ENCODE measurements at places on chromosomes 1 and 21.

DNA sequence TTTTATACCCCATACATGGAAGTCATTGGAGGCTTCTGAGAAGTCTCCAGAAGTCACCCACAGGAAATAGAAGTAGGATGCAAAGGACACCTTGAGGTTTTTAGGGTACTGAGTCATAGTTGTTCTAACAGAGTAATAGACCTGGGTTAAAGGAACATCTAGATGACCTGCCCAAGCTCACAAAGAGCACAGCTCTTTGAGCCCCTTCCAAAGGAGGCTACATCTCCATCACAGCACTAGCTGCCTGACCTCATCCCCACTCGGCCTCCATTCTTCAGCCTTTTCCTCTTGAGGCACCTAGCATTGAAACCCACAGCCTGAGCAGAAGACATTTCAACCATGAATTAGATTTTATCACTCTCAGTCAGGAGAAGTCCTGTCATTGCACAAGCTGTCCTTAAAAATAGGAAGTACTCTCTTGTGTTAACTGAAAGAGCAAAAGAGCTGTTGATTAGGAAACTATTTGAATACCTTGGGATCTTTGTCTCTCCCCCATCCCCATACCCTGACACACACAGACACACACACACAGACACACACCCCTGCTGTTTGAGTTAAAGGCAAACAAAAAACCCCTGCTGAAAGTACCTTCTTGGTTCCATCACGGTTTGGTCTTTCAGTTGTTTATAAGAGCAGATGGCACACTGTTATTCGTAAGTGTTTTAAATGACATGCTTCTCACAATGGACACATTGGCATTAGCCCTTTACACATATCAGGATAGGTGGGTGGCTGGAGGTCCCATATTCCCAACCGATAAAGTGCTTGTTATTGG lies 22.2 kb downstream of the MKNK1 start:
- H3K4me3 ChIP-seq: no peak overlapping the region
- no peak overlapping the region for H3K27ac ChIP-seq
- H3K27me3 ChIP-seq: no peaks in the 10 kb centered on the region
- peaks cover 80% of the 10 kb centered on the region for H3K36me3 ChIP-seq
- H3K4me1 ChIP-seq: no peaks in the 10 kb centered on the region

DNA sequence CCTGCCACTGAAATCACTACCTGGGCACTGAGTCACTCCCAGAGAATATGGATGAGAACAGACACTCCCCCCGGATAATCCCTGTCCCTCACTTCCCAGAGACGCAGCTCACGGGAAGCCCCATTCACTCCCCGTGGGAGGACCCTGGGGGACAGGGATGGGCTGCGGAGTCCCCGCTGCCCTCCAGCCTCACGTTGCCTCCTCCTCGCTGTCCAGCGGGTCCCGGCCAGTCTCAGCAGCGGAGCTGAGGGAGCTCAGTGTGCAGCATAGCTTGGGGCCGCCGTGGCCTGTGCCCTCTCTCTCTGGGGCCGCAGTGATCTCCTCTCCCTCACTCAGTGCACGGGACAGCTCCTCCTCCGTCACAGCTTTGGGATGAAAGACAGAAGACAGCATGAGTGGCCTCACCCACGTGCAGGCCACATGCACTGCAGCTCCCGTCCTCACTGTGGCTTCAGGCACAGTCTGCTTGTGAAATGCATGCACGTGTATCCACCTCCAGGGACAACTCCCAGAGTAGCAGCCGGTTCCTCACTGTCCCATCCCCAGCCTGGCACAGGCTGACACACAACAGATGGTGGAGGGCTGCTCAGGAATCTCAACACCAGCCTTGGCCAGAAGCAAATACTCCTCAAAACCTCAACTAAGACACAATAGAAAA lies 7.4 kb downstream of the CFAP410 start:
- no peak overlapping the region for H3K27ac ChIP-seq
- H3K36me3 ChIP-seq: peaks cover 40% of the 10 kb centered on the region
- H3K4me1 ChIP-seq: no peaks in the 10 kb centered on the region
- no peaks in the 10 kb centered on the region for H3K27me3 ChIP-seq
- H3K4me3 ChIP-seq: no peak overlapping the region

- DNase-seq: no peak
- H3K36me3 ChIP-seq: no peaks in the 10 kb centered on the region
- H3K27ac ChIP-seq: no peak overlapping the region
- H3K4me3 ChIP-seq: no peak overlapping the region
- H3K27me3 ChIP-seq: no peaks in the 10 kb centered on the region
These were observed 195.0 kb upstream of the OLFM3 start for GRCh38 chr1:102191723-102192122.

DNA sequence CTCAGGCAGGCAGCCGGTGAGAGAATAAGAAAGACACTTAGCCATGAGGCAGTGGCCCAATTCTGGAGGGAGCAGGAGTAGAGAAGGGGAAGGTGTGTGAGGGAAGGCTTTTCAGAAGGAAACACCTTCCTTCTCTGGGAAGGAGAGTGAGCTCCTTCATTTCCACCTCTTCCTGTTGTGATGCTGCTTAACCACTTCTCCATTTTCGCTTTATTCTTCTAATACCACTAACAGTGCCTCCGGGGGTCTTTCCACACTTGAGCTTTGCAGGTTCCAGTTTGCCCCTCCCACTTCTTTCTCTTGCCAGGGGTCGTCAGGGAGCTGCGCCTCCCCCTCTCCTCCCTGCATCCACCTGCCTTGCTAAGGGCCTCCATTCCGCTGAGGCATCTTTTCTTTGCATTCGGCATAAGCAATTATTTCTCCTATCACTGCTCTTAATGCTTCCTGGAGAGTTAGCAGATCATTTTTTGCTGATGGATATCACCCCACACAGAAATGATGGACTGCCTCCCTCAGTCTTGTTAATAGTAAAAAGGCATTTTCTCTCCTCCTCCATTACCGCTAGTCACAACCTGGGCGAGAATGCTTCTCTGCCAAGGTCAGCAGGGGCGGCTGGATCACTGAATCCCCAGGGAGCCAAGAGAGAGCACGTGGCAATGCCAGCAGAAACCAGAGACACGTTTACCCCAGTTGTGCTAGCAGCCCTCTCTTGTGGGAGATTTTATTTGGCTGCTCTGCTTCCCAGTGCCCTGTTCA lies 74.8 kb downstream of the ELAVL4 start:
- H3K27ac ChIP-seq: no peak overlapping the region
- H3K4me3 ChIP-seq: no peak overlapping the region
- peaks cover 2% of the 10 kb centered on the region for H3K27me3 ChIP-seq

DNA sequence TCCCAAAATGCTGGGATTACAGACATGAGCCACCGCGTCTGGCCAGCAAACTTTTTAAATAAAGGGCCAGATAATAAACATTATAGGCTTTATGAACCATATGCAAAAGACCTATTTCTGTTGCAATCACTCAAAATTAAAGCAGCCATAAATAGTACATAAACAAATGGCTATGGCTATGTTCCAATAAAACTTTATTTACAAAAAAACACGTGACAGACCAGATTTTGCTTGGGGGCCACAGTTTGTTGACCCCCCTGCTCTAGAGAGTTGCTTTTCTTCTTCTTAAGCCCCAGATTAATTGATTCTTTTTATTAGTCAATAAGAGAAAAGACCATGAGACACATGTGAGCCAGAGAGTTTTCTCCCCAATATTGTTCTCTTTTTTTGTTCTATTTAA lies 138.3 kb downstream of the MACF1 start:
- H3K36me3 ChIP-seq: peaks cover 88% of the 10 kb centered on the region
- no peaks in the 10 kb centered on the region for H3K27me3 ChIP-seq
- no peak overlapping the region for H3K4me3 ChIP-seq
- no peaks in the 10 kb centered on the region for H3K4me1 ChIP-seq
- DNase-seq: no peak
- no peak overlapping the region for H3K27ac ChIP-seq

DNA sequence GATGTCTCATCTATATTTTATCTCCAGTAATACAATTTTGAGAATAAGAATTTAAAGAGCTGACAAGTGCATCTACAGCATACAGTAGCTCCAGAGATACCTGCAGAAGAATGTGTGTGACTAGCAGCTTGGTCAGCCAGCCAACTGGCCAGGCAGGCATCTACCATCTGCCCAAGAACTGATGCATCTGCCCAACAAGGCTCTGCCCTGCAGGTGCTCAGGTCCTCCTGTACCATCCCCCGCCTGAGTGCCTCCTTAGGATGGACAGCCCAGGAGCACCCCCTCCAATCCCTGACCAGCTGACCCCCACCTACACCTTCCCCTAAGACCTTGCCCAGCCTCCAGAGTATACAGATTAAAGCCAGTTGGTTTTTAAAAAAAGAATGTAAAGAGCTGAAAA lies 30.3 kb downstream of the TMEM69 start:
- no peaks in the 10 kb centered on the region for H3K27me3 ChIP-seq
- peaks cover 47% of the 10 kb centered on the region for H3K36me3 ChIP-seq
- no peaks in the 10 kb centered on the region for H3K4me1 ChIP-seq

DNA sequence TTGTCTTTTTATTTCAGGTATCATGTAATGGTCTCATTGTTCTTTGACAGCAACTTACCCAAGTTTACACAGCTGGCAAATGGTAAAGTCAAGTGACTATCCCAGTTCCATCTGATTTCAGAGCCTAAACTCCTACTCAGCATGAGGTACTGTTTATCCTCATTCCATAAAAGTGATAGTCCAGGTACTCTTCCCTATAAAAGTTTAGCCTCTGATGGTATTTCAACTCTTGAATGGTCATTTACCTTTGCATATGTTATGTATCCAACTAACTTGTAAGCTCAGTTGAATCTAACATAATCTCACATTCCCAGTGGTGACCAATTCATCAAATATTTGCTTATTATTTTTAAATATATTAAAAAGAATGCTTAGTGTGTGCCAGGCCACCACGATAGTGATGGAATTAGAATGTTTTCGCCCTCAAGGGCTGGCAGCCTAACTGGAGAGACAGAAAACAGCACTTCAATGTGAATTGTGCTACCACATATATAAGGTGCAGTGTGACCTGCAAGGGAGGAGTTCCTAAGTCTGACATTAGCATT lies 307.1 kb downstream of the CTH start:
- no peak for DNase-seq
- H3K27me3 ChIP-seq: no peaks in the 10 kb centered on the region
- no peaks in the 10 kb centered on the region for H3K36me3 ChIP-seq
- H3K27ac ChIP-seq: no peak overlapping the region
- no peaks in the 10 kb centered on the region for H3K4me1 ChIP-seq

- DNase-seq: peak; percentile 99
- H3K4me3 ChIP-seq: peak within 1 kb of the TSS; percentile 77
- H3K4me1 ChIP-seq: peaks cover 61% of the 10 kb centered on the region
- no peaks in the 10 kb centered on the region for H3K36me3 ChIP-seq
These were observed at the start of gene AGTRAP for GRCh38 chr1:11735854-11736745. Gene AGTRAP, plus strand, starts transcription at chr1:11736136. Its CDS starts 73 bp downstream, at chr1:11736209.

DNA sequence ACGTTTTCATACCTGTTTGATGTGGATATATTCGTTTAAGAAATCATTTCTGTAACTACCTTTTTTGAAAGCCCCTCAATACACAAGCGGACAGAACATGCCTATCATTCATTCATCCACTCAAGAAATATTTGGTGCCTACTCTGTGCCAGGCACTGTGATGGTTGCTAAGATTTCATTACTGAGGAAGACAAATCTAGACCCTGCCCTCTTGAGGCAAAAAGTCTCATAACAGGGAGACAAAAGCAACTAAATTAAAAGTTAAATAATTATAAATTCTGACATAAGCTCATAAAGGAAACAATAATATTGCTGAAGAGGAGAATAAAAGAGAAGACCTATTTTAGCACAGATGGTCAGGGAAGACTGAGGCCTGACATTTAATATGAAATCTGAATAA lies 203.5 kb upstream of the ZNHIT6 start:
- no peaks in the 10 kb centered on the region for H3K36me3 ChIP-seq
- no peak overlapping the region for H3K27ac ChIP-seq
- DNase-seq: no peak

Data from suprapubic skin (tissue), 4 donors.